ENCODE measurements at places on chromosomes 2 and 18.
A peak's percentile ranks its signal among the peaks of the same experiment; 100 is the strongest.

GRCh38 chr2:157853211-157853610, 22.9 kb downstream of the ACVR1 start:
- DNase-seq, result no peak

- DNase-seq, result no peak
Measured at GRCh38 chr2:82055846-82056245, 1751.3 kb upstream of the LRRTM1 start.

DNA sequence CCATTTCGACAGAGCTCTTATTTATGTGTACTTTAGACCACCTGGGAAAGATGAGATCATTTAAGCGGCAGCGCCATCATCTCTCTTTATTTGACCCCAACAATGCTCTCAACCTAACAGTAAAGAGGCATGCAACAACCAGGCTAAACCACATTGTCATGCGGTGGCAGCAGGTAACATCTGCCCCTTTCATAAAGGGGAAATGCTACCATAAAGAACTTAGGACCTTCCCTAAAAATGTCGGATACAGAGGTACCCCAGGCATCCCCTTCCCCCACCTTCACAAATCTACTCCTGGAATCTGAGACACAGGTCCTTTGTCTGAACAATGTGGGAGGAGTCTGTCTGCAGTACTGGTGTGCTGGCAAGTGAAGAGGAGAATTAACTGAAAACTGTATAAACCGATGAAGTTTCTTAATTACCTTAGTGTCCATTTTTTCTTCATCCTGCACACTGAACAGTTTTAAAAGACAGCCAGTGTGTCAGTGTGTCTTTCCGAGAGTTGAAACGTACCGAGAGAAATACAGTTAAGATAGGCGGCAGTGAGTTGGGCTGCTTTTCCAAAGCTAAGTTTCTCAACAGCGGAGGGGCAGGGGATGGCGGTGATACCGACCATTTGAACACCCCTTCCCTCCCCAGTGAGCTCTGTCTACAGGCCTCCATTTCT, 1.9 kb downstream of the MEX3C start:
- DNase-seq, result peak; percentile 48

GRCh38 chr2:197293252-197294007, 17.1 kb downstream of the ANKRD44 start:
- no peak for DNase-seq

- no peak for DNase-seq
Measured at GRCh38 chr18:49030138-49030537, 79.4 kb upstream of the SMAD7 start.

DNA sequence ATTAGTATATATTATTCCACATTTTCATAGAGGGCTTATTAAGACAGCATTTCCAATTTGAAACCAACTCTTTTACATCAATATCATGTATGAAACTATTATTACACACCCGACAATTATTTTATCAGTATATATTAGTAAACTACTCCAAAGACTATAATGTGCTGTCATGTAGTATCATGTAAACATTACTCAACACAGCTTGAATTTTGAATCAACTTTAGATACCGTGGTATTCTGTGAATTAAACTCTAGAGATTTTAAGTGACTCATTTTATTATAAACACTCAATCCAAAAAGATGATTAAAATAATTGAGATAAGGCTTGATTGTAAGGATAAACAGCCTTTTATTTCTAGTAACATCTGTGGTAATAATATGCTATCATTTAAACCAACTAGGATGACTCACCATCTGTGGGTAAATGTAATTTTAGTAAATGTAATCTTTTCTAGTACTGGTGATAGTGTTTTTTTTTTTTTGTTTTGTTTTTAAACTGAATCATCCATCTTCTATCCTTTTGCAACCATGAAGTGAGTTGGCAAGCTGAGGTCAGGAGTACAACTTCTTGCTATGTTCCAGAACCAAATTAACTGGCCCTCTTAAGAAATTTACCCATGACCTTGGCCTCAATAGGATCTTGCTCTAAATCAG, 144.3 kb upstream of the SMAD7 start:
- no peak for DNase-seq

DNA sequence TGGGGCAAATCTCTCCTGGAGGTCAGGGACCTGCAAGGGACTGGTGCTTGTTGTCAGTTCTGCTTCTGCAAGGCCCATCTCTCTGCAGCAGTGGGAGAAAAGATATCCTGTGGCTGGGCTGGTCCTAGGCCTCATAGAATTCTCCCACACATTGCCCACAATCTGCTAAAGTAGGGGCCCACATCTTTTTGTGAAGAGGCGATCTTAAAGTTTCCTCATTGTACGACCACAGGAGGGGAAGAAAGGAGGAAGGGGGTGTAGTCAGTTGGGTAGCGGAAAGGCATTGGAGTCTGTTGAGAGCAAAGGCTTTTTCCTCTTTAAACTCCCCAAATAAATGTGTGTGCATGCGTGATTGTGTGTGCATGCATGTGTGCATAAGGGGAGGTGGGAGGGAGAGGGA, 145.3 kb downstream of the SLC4A3 start:
- DNase-seq, result no peak

DNA sequence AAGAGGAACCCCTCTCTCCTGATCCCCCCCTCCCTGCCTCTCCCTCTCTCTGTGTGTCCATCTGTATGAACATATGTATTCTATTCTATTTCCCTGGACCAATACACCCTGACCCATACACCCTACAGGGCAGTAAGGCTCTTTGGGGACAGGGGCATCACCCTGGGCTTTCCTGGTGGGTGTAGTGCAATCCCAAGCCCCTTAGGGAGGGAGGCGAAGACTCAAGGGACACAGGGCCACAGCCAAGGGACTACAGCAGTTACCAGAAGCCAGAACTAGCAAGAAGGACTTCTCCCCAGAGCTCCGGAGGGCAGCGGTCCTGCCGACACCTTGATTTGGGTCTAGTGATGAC, 214.2 kb upstream of the RAB6C start:
- DNase-seq, result no peak

GRCh38 chr2:219709331-219709761, 81.9 kb downstream of the SLC4A3 start:
- no peak for DNase-seq

- no peak for DNase-seq
Measured at GRCh38 chr2:69490486-69490885, 53.3 kb upstream of the NFU1 start.

DNA sequence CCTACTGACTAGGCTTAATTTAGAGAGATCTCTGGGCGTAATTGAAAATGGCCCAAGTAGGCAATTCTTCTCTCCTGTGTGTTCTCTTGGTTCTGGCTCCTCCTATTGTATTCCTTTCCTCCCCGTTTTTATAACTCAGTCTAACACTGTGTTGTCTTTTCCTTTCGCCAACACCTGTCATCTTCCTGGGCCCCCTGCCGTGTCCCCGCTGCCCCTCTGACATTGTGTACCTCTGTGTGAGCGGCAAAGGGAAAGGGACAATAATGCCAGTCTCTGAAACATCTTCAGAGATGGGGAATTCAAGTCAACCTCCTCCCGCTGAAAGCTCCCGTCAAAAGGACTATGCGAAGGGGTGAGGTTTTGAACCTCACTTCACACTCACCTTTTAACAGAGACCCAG, 210.9 kb downstream of the GBX2 start:
- DNase-seq, result no peak

GRCh38 chr2:137321566-137321965, 556.2 kb downstream of the THSD7B start:
- DNase-seq, result peak; percentile 92

- no peak for DNase-seq
Measured at GRCh38 chr2:215887303-215887702, 126.0 kb downstream of the MREG start.

GRCh38 chr2:112520234-112520783, 22.0 kb upstream of the POLR1B start:
- no peak for DNase-seq

GRCh38 chr2:179862898-179863458, 1.6 kb upstream of the ZNF385B start:
- DNase-seq, result no peak

GRCh38 chr2:236743921-236744280, 174.3 kb downstream of the ACKR3 start:
- DNase-seq, result no peak

GRCh38 chr2:78780864-78781583, 244.5 kb upstream of the REG3G start:
- DNase-seq, result no peak

DNA sequence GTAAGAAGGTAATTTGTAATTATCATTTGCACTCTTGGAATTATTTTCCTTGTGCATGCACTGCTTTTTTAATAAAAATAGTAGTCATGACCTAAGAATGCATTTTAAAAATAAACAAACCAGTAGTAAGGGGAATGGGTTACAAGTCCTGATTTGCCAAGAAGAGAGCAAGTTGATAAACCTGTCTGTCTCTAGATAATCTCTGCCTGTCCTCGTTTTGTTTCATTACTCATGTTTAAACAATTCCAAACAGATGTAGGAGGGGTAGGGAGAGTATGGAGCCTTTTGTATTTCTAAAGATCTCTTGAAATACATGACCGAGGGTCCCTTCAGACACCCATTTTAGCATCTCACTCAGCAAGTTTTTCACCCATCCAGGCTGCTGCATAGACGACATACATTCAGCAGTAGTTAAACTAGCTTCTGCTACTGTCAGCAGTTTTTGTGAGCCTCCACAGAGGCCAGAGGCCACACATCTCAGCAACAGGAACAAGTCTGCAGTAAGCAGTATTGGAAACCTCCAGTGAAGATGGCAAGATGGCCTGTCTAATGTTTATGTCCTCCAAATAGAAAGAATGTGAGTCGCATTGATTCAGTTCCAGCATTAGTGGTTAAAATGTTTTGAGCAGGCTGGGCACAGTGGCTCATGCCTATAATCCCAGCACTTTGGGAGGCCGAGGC, 2.3 kb upstream of the EXOC6B start:
- no peak for DNase-seq

DNA sequence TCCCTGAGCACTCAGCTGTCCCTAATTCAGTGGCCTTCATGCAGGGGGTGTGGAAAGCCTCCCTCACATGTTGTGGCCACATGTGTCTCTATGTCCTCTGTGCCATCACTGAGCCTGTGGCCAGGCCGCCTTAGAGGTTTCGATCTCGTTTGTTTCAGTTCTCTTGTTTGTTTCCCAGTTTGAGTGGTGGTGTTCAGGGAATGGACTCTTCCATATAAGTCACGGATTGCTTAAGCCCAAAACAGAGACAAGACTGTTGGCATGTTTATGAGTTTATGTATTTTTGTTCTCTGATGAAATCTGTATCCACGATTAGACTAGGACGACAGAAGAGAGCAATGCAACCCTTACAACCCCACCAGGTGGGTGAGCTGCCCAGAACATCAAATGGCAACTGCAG, 134.5 kb downstream of the CCBE1 start:
- no peak for DNase-seq

DNA sequence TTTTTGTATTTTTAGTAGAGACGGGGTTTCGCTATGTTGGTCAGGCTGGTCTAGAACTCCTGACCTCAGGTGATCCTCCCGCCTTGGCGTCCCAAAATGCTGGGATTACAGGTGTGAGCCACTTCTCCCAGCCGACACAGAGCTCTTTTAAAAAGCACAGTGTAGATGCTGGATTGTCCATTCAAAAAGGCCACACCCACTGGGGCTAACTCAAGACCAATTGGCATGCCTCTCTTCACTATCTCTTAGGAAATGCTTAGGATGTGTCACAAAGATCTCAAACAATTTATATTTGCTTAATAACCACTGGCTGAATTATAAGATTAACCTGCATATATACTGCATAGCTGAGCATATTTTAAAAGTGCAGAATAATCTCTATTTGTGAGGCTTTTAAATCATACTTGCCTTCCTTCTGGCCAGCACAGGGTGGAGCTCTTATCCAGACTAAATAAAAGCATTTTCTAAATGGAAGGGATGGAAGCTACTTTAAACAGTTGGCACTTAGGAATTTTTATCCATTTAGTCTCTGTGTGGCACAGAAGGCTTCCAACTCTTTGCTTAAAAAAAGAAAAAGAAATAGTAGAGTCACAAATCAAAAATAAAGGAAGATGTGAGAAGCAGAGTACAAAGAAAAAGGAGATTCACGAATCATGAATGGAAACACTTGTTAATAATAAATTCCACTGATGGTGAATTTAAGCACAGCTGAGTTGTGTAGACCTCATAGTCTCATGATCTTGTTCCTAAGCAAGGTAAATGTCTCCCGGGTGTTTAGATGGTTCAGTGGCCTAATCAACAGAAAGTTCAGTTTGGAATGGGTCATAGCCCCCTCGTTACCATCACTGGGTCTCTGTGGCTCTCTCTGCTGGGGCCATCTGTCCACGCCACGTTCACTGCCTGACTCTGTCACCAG, 22.4 kb downstream of the CRYGD start:
- no peak for DNase-seq

All from NCI-H524 treated with DMSO at 0.1 percent for 48 hours (cell line).